LoVo (cell line): ENCODE measurements at places on chromosomes 7 and 10.

DNA sequence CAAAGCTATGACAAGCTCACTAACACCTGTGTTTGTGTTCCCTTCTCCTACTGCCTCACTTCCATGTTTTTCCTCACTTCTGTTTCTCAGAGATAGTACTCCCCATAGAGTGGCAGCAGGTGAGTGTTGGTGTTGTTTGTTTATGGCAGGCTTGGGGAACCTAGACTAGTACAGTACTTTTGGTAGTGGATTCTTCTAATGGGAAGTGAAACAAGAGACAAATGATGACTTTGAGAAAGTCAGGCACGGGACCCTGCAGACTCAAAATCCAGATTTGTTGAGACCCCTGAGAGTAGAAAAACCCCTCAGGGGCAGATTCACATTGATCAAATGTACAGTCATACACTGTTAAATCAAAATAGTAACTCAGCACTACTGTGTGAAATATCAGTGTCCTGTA, 6.4 kb upstream of the CFAP69 start:
- DNase-seq = no peak

- no peak for DNase-seq
Measured at GRCh38 chr7:64433590-64433989, 119.8 kb downstream of the ZNF736 start.

GRCh38 chr10:123327450-123327849, 173.2 kb downstream of the BUB3 start:
- DNase-seq = no peak

- no peak for DNase-seq
Measured at GRCh38 chr10:97020452-97021400, 165.0 kb downstream of the SLIT1 start.

GRCh38 chr7:27670676-27671075, 8.0 kb upstream of the HIBADH start:
- DNase-seq = peak; percentile 38

- no peak for DNase-seq
Measured at GRCh38 chr7:41875513-41875912, 172.6 kb upstream of the INHBA start.

DNA sequence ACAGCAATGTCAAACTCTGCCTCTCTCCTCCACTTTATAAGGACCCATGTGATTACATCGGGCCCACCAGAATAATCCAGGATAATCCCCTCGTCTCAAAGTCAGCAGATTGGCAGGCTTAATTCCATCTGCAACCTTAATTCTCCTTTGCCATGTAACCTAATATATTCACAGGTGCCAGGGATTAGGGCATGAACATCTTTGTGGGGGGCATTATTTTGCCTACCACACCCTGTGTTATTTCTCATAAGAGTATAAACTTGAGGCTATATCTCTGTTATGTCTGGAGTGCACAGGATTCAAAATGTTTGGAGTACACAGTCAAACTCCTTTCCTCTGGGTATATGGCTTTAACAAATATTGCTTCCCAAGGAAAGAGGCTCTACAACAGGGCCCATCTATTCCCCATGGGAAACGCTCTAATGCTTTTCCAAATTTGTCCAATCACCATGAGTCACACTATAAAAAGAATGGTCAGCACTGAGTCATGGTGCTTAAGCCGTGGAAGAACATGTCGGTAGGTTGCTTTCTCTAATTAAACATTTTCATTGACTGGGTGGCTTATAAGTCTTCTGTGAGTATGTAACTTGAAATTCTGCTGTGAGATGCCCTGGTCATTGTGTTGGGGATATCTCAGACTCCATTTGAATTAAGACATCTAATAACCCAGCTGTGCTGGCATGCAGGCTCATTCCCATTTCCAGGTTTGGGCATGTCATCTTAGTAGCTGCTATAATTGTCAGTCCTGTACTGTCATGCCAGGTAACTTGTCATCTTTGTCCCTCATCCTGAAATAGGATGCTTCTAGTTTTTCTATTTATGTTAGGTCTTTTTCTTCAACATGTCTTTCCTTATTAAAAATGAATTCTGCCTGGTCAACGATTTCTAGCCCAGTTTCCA, 11.5 kb upstream of the AKR1B10 start:
- DNase-seq = peak; percentile 88

- DNase-seq = peak; percentile 75
Measured at GRCh38 chr10:125661941-125662515, 20.9 kb downstream of the TEX36 start.

GRCh38 chr10:82796510-82796909, 921.5 kb downstream of the NRG3 start:
- DNase-seq = no peak

DNA sequence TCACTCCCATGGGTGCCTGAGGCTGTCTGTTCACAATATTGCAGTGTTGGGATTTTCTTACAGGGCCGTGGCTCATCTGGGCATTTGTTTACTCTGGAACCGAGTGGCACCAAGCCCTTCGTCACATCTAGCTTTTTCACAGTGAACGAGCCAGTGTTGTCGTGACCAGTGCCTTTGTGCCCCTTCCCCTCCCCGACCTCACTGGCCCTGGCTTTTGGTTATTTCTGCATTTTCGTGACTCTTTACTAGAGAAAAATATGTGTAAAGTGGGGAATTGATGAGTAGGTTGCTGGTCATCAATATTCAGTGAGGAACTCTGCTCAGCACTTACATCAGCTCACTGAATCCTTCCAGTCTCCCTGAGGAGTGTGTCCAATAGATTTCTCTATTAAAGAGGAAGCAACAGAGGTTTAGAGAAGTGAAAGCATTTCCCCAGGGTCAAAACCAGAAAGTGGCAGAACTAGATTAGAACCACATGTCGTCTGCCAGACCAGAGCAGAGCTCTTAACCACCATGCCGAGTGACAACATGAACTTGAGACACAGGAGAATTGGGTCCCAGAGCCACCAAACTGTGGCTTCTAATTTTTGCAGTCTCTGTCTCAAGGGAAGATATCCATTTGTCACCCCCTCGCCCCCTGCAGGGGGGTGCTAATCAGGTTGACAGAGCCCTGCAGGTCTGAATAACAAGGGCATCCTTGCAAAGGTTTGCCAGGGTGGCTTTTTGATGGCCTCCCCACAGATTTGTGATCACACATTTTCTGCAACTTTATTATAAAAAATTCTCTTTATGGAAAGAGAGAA, 125.3 kb downstream of the CHN2 start:
- DNase-seq = no peak

GRCh38 chr7:21338728-21339164, 89.1 kb upstream of the SP4 start:
- no peak for DNase-seq

DNA sequence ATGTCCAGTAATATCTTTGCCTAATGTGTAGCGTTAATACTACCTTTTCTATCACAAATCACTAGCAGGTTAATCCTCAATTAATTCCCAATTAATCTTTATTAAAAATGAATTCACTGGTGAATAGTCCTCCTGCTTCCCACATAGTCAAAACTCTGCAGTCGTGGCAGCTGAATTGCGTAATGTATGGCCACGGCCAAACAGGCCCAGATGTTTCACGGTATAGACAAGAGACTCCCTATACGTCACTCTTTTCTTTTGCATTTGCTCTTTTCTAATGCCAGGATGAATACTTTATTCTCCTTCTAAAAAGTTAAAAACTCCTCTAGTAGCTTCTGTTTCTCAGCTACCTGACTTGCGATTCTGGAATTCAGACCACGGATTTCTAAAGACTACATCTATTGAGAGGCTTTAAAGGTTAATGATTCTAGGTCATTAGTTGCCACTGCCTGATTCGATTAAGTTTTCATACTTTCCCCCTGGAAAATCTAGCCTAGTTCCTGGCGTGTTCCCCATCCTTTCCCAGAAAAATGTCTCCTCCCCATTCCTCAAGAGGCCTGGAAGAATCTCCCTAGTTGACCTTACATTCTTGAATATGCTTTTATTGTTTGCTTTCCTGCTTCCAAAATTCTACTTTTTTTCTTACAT, 16.9 kb downstream of the MEOX2 start:
- no peak for DNase-seq
